ENCODE measurements at places on chromosomes 12 and 14.

DNA sequence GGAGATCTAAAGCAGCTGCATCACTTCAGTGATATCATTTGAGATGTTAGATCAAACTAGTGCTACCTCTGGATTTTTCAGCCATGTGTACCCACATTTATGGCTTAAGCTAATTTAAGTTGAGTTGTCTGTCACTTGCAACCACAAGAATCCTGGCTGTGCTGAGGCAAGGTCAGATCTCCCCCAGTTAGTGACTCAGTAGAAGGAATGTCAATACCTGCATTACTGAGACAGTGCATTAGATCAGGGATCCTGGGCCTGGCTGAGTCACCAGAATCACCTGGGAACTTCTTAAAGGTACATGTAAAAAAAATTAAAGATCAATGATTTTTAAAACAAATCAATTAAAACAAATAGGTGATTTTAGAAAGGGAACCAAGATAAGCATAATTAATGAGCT is 84.6 kb upstream of the GRIN2B start:
- no peak for DNase-seq

DNA sequence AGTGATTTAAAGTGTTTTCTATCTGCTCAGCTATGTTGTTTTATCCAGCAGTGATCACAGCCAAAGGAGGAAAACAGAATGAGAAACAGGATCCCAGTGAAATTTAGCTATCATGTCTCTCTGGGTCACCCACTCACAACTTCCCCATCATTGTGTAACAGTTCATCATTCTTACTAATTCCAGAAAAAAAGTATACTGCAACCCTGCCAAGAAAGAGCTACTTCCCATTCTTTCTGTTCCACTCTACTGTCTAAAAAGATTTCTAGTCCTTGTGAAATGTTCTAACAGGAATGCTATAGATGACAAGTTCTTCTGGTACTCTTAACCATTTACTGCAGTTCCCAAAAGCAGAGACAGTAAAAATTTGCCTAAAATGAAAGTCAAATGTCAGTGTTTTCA is 39.2 kb upstream of the CD163 start:
- no peak for DNase-seq

DNA sequence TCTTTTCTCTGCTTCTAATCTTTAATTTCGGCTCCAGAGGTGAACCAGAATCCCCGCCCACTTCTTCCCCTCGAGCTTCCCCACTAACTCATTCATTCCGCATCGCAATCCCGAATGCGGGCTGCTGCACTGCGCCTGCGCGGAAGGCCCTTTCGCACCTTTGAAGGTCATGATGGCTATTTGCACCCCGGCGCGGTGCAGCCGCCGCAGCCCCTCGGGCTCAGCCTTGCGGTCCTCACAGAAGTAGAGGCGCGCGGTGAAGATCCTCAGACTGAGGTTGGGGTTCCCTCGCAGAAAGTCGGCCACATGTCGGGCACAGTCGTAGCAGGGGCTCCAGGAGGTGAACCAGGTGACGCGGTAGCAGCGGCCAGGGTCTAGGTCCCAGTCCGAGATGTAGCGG is 7.6 kb downstream of the AICDA start:
- no peak for DNase-seq

- no peak for DNase-seq
Observed at GRCh38 chr14:64878837-64879634, 671 bp downstream of the SPTB start.

DNA sequence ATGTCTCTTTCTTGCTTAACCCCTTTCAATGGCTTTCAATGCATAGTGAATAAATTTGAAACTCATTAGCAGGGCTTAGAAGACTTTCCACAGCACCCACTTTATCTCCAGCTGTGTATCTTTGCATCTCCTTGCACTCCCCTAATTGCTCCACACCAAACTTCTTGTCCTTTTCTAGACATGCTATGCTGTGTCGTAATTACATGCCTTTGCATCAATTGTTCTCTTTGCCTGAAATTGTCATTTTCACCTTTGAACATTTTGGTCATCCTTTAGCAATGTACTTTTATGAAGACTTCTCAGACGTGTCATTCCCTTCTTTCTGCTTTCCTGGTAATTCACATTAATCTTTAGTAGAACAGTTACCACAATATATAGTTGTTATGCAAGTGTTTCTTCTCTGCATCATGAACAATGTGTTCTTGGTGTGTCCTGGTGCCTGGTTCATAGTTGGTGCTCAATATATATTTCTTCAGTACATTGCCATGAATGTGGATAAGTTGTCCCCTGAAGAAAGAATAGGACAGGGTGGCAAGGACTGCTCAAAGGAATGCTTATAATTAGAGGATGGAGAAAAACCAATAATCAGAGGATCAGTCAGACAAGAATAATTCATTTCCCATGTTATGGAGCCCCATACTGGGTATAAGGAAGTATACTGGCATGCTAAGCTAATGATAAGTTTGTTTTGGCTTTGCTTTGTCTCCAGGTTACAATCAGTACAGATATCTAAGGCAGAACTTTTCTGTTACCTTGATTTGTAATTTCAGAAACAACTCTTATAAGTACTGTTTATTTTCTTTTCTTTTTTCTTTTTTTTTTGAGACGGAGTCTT is 27.2 kb downstream of the ARF6 start:
- DNase-seq: no peak

GRCh38 chr12:52258335-52258901 is 16.0 kb upstream of the KRT86 start:
- DNase-seq: no peak

GRCh38 chr12:122094735-122095631 is 16.4 kb downstream of the MLXIP start:
- DNase-seq: no peak

GRCh38 chr14:89629383-89629782 is 212.3 kb upstream of the FOXN3 start:
- DNase-seq: no peak

- DNase-seq: no peak
Observed at GRCh38 chr14:88025313-88025712, 20.4 kb downstream of the GPR65 start.

- DNase-seq: no peak
Observed at GRCh38 chr14:88565427-88565826, 2.6 kb downstream of the ZC3H14 start.

- DNase-seq: no peak
Observed at GRCh38 chr14:67357969-67358354, 1.6 kb downstream of the ATP6V1D start.

DNA sequence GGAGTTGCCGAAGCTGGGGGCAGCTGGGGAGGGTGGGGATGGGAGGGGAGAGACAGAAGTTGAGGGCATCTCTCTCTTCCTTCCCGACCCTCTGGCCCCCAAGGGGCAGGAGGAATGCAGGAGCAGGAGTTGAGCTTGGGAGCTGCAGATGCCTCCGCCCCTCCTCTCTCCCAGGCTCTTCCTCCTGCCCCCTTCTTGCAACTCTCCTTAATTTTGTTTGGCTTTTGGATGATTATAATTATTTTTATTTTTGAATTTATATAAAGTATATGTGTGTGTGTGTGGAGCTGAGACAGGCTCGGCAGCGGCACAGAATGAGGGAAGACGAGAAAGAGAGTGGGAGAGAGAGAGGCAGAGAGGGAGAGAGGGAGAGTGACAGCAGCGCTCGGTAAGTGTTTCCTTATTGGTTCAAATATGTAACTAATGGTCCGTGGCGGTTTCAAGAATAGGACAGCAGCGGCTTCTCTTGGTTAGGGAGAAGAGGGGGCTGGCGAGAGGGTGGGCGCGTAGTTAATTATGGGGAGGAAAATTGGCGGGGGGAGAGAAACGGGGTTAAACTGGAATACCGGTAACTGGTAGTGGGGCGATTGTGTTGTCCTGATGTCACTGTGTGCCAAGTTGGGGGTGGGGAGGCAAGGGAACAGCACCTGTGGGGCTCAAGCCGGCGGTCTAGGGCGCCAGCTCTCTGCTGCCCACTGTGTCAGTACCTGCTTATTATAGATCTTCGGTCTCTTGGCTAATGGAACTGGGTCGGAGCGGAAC is 8.4 kb downstream of the HOXC8 start:
- no peak for DNase-seq
